ENCODE measurements at places on chromosomes 2 and 18.

DNA sequence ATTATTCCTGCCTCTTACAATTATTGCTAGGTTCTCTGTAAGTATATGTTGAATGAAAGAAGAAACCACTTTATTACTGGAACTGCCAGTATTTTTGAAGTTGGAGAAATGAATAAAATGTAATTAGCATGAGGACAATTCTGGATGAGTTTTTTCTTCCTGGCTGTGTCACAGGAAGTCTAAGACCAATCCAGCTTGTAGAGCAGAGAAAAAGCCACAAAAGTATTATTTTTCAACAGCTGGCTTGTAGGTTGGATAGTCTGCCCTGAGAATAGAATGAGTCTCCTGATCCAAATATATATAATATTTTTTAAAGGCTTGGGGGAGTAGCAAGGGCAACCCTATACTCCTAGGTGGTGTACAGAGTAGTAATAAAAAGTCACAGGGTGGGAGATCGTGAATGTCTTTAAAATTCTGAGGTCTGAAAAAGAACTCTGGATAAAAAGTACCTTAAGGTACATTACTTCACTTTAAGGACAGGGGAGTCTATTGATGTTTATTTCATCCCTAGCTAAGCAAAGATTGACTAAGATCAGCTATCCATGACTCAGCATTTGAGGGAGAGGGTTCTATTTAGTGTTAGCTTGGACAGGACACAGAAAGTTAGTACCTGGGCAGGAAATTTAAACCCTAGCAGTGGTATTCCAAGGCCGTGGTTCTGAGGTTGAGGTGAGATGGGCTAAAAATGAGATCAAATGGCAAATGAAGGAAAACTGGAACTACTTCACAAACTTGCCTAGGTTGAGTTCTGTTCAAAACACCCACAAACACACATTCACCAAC lies 31.7 kb downstream of the SLC40A1 start:
- peak; percentile 18 for DNase-seq

DNA sequence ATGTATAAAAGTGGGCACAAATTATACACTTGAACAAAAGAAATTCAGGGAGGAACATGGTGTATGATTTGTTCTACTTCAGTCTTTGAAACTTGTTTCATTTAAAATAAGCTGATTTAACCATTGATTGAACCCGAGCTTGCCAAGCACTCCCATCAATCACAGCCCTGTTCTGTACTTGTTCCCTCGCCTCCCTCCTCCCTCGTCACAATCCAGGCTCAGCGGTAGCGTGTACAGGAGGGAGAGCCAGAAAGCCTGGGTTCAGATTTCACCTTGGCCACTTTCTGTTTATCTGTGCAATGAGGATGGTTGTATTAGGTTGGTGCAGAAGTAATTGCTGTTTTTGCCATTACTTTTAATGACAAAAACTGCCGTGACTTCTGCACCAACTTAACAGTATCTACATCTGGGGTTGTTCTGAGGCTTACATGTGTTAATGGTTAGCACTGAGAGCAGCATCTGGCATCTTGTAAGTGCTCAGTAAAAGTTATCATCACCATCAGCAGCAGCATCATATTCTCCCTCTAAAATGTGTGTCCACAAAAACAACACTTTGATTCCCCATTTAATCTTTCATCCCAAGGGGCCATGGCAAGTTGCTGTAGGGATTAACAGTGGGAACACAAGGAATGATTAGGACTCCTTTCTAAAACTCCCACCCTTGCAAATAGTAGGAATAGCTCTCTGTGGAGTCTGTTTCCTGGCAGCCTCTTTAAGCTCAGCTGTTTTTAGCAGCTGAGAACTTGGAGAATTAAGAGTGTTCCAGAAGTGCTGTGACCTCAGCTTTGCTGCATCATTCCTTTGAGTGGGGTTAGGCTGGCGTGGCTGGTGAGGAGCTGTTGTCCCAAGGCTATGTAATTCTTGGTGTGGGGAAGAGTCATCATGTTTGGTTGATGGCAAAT lies 4.7 kb downstream of the DPYSL5 start:
- no peak for DNase-seq

DNA sequence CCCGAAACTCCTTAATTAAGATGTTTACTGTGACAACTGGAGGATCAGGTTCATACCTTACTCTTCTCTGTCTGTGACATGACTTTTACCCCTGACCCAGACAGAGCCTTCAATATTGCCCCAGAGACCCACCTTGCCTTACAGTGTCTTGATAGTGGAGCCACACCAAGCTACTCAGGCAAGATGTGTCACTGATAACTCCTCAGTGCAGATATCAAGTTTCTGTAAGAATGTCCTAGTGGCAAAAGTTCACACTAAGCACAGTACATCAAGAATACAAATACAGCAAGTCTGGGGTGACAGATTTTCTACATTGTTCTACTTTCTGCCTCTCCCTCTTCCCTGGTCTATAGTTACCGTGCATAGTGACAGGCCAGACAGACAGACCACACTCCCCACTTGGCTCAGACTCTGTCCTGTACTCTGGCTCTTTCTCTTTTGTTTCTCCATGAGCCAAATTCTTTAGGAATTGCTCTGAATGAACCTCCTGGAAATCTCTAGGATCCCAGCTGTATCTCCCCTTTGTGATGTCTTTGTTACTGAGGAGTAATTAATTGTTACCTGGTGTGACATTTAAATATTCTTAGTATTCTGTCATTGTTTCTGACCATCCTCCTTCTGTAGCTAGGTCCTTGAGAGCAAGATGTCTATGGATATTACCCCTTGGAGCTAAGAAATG lies 24.1 kb upstream of the APOB start:
- no peak for DNase-seq

DNA sequence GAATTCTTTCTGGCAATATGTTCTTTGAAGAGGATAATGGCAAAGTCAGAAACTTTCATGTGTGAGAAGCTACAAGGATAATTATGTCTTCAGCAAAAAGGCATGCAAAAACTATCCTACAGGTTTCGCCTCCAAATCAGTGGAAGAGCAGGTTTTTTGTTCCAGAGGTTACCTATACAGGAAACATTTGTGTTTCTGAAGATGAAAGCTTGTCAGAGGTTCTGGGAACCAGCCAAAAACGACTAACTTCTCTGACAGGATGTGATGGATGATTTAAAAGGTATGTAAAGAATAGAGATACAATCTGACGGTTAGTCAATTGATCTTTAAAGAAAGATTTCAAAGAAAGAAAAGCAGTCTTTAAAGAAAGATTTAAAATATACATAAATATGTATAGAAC lies 37.6 kb downstream of the RND3 start:
- no peak for DNase-seq

- no peak for DNase-seq
Observed at GRCh38 chr2:235534678-235535422, 41.0 kb downstream of the AGAP1 start.

- no peak for DNase-seq
Observed at GRCh38 chr2:183950673-183951072, 647.7 kb upstream of the ZNF804A start.

DNA sequence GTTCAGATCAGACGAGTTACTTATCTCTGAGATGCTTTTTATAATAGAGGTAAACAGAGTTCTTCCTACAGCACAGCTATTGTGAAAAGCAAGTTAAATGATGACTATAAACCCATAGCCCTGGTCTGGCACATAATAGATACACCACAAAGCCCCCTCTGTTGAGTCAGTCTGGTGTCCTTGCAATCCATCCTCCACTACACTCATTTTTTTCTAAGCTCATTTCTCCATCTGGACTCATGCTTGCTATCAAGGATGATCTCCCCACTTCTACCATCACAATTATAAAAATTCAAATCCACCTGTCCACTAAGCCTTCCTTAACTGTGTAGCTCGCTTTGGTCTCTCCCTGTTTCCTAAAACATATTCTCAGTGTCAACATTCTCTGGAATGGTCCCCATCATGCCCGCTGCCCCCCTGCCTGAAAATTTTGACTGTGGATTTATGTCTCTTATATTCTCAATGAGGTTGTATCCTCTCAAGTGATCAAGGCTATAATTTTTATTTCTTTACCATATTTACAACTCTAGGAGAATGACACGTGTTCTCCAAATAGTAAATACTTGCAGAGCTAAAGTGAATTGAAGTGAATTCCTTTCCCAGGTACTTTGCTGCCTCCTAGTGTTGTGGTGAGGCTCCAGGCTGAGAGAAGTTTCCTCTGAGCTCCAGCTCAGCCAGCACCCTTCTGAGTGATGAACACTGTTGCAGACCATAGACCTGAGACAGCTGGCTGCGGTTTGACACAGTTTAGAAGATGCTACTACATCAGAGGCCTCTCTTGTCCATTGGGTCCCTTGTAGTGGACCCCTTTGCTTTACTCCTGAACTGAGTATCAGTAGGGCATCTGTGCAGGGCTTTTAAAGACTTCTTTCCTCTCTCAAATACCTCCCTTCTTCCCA lies 108.7 kb downstream of the DPP10 start:
- no peak for DNase-seq

DNA sequence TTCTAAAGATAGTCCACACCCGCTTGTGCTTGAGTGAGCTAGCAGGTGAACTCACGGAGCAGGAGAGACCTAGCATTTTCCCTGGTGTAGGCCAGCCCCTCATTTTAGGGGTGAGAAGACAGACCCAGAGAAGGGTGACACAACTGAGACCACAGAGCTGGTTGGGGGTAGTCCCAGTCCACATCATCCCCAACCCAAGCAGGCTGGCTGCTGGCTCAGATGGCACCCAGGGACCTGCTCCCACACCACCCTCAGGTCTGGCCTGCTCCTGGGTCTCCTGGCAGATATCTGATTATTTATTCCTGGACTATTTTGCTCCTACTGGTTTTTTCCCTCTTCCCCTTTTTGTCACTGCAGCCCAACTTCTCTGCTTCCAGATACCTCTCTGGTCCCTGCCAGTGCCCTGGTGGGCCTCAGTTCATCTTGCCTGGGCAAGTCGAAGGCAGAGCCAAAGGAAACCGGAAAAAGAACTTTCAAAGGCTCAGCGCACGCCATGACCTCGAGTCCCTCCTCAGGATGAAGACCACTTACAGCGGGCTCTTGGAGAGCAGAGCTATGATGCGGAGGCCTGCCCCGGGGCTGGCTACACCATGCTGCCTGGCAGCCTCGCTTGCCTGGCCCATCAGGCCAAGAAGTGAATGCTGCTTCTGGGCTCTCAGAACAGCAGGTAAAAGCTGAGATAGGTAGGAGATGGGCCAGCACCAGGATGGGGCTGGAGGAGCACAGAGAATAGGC lies 72.7 kb downstream of the POLR1A start:
- no peak for DNase-seq

DNA sequence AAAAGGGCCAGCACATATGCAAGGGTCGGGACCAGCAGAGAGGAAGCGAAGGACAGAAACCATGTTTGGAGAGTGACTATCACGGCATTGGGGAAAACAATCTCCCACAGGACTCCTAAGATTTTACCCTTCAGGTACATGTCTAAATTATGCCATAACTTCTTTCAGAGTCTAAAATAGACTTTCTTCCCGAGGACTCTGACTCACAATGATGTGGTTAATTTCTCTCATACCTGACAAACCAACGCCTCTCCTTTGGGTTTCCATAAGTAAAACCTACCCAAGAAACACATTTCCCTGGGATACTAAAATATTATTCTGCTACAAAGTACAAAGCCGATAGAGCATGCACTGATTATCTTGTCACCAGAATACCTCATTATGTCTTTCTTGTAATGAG lies 127.8 kb upstream of the NETO1 start:
- no peak for DNase-seq

- DNase-seq = no peak
Observed at GRCh38 chr2:64617631-64618151, 36.0 kb downstream of the SERTAD2 start.

- DNase-seq = no peak
Observed at GRCh38 chr2:1162768-1163584, 212.3 kb downstream of the SNTG2 start.

- no peak for DNase-seq
Observed at GRCh38 chr2:174615871-174616436, 18.4 kb upstream of the WIPF1 start.

DNA sequence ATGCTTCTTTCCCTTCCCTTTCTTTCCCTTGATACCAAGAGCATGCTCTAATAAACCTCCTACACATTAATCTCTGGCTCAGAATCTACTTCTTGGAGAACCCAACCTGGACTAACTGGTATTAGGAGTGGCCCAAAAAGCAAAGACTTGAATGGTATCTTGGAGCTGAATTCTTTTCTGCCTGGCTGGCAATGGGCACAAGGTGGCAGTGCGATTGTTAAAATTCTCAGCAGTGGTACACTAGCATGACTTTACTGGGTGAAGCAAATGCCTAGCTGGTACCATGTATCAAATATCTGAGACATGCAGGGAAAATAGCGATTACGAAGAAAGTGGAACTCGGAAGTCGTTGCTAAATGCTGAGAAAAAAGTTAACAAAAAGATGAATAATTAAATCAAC lies 376.1 kb downstream of the XIRP2 start:
- DNase-seq = no peak

DNA sequence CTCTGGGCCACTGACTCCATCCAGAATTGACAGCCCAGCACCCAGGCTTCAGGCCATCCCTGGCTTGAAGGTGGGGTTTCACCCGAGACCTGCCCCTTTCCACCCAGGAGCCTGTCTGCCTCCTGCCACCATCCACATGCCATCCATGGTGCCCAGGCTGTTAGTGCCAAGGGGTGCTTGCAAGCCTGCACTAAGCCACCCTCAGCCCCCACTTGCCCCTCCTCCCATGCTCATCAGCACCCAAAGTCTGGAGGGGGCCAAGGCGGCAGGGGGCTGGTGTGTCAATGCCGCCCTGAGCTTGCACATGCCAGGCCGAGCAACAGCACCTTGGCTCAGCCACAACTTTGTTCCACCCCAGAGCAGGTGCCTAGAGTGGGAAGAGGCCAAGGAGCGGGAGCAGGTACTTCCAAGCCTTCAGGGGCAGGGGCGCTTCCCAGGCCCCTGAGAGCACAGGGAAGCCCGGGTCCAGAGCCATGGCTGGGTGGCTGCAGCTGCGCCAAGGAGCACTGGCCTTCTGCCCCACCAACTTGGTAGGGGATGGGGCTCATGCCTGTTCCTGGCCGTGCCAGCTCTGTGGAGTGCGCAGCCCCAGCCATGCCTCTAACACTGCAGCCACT lies 12.0 kb downstream of the SRD5A2 start:
- no peak for DNase-seq

GRCh38 chr2:164323978-164324377 lies 297.3 kb downstream of the GRB14 start:
- no peak for DNase-seq

DNA sequence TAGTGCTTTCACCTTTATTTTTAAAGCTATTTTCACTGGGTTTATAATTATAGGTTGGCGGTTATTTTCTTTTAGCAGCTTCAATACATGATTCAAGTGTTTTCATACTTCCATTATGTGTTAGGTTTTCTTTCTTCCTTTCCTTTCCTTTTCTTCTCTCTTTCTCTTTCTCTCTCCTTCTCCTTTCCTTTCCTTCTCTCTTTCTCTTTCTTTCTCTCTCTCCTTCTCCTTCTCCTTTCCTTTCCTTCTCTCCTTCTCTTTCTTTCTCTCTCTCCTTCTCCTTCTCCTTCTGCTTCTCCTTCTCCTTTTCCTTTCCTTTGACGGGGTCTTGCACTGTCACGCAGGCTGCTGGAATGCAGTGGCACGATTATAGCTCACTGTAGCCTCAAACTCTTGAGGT lies 36.0 kb downstream of the HAUS1 start:
- no peak for DNase-seq

- DNase-seq = no peak
Observed at GRCh38 chr18:7855028-7855427, 287.9 kb downstream of the PTPRM start.
